Upper lobe of left lung (tissue), 6 donors: ENCODE measurements at places on chromosomes 16 and 17.

DNA sequence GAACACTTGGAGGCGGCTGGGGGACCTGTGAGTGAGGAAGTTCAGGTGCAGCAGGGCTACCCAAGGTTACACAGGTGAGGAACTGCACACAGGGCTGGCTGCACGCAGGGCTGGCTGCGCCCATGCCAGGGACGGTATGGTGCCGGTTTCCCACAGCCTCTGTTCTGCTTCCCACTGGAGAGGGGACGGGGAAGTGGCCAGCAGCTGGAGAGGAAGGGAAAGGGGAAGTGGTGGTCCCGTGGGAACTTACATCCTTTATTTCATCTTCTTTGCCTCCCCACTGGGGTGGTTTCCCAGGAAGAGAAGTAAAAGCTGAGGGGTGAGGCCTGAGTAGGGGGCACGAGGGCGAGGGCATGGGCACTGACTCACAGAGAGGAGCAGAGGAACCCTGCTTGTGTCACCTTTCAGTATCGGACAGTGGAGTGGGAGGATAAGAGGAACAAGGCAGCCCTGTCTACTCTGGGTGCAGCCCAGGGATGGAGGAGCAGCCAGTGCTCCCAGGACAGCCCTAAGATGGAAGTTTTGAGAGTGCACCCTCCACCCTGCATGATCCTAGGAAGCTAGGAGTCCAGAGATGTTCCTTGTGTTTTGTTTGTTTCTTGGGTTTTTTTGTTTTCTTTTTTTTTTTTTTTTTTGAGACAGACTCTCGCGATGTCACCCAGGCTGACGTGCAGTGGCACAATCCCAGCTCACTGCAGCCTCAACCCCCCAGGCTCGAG, 25.5 kb upstream of the CDH1 start:
- peak; percentile 33 for DNase-seq

GRCh38 chr17:65065906-65066305, 9.4 kb upstream of the GNA13 start:
- DNase-seq: no peak

GRCh38 chr17:39894681-39895376, 23.6 kb downstream of the GSDMB start:
- no peak for DNase-seq

DNA sequence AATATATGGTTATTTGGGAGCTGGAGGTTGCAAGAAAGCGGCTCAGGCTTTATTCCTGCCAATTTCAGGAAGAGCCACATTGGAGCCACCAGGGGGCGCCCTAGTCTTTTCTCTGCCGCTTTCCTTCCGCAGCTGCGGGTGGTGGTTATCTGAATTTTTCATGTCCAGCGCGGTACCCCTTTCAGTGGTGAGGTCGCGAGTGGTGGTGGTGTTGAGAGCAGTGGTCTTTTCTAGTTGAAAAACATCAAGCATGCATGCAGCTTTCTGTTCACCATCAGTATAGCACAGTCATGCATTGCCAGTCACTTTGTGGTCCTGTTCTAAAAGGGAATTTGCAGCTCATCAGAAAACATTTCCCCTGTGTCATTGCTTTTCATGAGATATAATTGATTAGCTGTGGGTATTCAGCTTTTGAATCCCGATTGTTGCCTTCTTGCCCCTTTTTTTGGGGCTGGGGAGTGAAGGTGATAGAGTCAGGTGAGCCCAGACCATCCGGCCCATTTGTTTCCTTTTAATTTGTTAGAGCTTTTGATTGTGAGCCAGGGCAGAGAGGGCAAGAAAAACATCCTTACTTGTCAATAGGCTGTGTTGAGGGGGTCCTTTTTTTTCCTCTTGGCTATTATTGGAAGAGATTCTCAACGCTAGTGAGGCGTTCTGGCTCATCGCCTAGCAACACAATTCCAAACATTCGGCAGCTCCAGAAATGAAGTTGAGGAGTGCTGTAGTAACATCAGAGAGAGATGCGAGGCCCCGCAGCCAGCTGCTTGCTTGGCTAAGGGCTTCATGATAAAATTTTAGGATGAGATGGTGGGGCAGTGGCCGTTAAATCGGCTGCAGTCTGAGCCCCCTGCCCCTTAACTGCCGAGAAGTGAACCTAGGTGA, 119.0 kb downstream of the SNX29 start:
- no peak for DNase-seq

- peak; percentile 51 for DNase-seq
Measured at GRCh38 chr16:85483424-85483823, 129.7 kb upstream of the GSE1 start.

DNA sequence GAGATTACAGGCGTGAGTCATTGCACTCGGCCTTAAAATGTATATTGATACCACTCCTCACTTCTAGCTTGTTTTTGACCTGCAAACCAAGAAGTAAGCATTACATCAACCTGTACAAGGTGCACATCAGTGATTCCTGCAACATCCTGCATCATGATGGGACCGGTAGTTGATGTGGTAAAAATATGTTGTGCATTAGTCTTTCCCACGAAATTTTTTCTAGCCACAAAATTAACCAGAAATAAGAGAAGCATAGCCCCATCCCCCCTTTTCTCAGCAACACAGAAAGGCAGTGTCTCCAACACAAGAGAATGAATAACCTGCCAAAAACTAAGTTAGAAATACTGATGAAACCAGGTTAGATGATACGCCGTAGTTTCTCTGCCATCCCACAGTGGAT, 21.1 kb upstream of the NSMCE1 start:
- no peak for DNase-seq

DNA sequence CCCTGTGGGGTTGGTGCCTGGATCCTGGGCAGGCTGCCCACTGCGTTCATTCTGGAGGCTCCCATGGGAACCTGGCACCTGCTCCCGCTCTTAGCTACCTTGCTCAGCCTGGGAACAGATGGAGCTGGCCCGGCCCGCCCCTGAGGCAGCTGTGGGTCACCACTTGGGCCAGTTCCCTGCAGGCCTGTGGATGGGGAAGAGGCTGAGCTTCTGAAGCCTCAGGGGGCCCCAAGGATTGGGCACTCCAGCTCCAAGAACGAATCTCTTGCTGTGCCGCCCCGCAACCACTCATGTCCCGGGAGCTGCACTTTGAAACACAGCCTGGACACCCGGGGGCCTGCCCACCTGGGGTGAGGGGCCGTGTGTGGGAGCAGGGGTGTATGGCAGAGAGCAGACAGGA, 37.7 kb downstream of the BAHCC1 start:
- no peak for DNase-seq

- DNase-seq: peak; percentile 28
Measured at GRCh38 chr16:71895679-71896365, 491 bp downstream of the IST1 start.

GRCh38 chr17:5282642-5283217, 646 bp downstream of the RABEP1 start:
- DNase-seq: no peak

DNA sequence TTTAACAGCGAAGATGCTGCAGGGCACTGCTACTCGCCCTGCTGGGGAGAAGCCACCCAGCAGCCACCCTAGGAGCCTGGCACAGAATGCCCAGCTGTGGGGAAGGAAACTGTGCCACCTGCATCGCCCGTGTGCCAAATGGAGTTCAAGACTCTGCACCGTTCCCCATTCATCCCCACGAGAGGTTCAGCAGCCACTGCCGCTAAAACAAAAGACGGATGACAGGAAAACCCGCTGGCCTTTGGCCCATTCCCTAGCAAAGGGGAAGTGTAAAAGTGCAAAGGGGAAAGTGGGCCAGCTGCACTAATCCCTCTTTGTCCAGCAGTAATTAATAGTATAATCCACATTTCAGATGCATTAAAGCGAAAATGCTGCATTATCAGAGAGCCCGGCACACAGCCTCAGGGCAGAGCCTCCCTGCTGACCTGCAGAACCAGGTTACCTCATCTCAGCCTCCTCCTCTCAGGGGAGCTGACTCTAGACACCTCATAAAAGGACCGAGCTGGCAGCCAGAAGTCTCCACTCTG, 37.7 kb downstream of the ZFHX3 start:
- DNase-seq: no peak

GRCh38 chr16:10738231-10739077, 5.2 kb upstream of the NUBP1 start:
- DNase-seq: no peak

DNA sequence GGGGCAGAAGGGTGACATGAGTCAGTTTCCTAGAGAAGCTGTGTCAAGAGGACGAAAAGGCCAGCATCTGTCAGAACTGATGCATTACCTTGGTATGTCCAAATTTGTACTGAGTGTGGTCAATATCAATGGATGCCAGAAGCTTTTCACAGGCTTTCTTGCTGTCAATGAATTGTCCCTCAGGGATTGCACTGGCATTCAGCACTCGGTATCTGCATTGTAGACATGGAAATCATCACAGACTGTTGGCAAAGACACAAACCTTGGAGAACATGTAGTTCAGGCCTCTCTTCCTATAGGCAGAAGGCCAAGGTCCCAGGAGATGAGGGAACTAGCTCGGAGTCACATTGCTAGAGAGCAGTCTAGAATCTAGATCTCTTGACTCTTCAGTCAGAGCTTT, 16.6 kb downstream of the MYH3 start:
- no peak for DNase-seq

GRCh38 chr17:1785930-1786329, 24.1 kb downstream of the SERPINF1 start:
- DNase-seq: no peak

DNA sequence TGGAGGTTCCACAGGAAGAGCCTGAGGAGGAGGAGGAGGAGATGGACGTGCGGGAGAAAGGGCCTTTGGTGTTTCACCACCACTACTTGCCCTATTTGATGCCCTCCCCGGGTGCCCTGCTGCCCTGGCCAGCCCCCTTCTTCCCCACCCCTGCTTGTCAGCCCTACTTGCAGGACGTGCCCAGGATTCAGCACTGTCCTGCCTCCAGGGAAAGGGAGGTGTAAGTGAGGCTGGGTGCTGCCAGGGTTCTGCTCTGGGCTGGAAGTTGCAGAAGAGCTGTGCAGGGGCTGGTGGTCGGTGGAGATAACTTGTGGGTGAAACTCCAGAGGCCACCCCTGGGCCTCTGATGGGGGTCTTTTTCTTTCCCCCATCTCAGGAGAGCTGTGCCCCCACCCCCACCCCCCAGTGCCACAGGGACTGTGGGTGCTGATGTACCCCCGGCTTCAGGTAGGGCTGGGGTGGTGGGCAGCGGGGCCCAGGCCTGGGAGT, 3.0 kb downstream of the PRR29 start:
- no peak for DNase-seq

- no peak for DNase-seq
Measured at GRCh38 chr17:12318571-12319266, 298.0 kb downstream of the MAP2K4 start.

- no peak for DNase-seq
Measured at GRCh38 chr17:11645426-11645825, 47.2 kb downstream of the DNAH9 start.

DNA sequence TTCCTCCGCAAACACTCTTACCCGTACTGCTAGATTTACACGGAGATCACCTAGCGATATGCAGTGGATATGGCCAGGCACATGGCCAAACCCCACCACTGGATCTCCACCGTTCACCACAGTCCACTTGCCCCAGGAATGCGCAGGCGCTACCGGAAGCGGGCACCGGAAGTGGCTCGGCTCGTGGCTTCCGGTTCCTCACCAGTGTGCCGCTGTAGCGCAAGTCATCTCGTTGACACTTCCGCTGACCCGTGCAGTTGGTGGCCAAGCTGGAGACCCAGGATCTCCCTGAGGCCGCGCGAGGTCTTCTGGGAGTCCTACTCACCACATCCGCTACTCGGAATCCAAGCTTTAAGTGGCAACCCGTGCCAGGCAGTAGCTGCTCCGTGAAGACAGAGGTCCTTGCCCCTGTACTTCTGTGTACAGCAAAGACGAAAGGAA, 11.5 kb downstream of the ZNF597 start:
- DNase-seq: peak; percentile 86
